Vagina (tissue), 2 donors: ENCODE measurements at places on chromosomes 16 and 17. TPM values are rescaled to one million over a fixed set of nuclear protein-coding genes. Genes with fewer than 3 reads are reported as not detected.

- no peak overlapping the region for H3K4me3 ChIP-seq
- H3K4me1 ChIP-seq, result peaks cover 88% of the 10 kb centered on the region
- no peaks in the 10 kb centered on the region for H3K36me3 ChIP-seq
- no peaks in the 10 kb centered on the region for H3K27me3 ChIP-seq
- peak overlapping the region; percentile 98 for H3K27ac ChIP-seq
- no peak for DNase-seq
Observed at GRCh38 chr17:40104594-40105486, 4.5 kb upstream of the NR1D1 start.

- H3K27ac ChIP-seq, result no peak overlapping the region
- H3K4me3 ChIP-seq, result no peak overlapping the region
- H3K27me3 ChIP-seq, result no peaks in the 10 kb centered on the region
- no peaks in the 10 kb centered on the region for H3K36me3 ChIP-seq
- peaks cover 21% of the 10 kb centered on the region for H3K4me1 ChIP-seq
Observed at GRCh38 chr17:67386965-67387551, 10.0 kb downstream of the PITPNC1 start.

GRCh38 chr17:39549747-39550573, 57.8 kb downstream of the NEUROD2 start:
- peaks cover 36% of the 10 kb centered on the region for H3K36me3 ChIP-seq
- H3K4me3 ChIP-seq, result no peak overlapping the region

- no peak for DNase-seq
- H3K36me3 ChIP-seq, result no peaks in the 10 kb centered on the region
- H3K27me3 ChIP-seq, result no peaks in the 10 kb centered on the region
- H3K4me1 ChIP-seq, result peaks cover 59% of the 10 kb centered on the region
Observed at GRCh38 chr17:45229681-45230409, 8.2 kb downstream of the FMNL1 start.

DNA sequence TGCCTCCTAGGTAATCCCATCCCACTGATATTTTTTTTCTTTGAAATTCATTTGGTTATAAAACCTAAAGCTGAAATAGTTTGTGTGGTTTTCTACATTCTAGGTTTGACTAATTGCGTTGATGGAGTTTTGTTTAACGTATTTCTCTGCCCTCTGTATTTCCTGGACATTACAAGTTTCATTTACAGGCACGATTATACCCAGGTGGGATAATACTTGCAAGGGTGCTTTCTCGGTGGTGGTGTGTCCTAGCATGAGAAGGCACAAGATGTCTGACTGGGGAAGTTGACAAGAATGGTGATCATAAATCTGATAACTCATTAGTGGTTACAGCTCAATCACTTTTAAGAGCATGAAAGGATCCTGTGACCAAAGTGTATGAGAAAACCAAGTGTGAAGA, 45.0 kb downstream of the DYNLRB2 start:
- no peaks in the 10 kb centered on the region for H3K4me1 ChIP-seq
- DNase-seq, result no peak
- H3K27ac ChIP-seq, result no peak overlapping the region
- H3K4me3 ChIP-seq, result no peak overlapping the region

DNA sequence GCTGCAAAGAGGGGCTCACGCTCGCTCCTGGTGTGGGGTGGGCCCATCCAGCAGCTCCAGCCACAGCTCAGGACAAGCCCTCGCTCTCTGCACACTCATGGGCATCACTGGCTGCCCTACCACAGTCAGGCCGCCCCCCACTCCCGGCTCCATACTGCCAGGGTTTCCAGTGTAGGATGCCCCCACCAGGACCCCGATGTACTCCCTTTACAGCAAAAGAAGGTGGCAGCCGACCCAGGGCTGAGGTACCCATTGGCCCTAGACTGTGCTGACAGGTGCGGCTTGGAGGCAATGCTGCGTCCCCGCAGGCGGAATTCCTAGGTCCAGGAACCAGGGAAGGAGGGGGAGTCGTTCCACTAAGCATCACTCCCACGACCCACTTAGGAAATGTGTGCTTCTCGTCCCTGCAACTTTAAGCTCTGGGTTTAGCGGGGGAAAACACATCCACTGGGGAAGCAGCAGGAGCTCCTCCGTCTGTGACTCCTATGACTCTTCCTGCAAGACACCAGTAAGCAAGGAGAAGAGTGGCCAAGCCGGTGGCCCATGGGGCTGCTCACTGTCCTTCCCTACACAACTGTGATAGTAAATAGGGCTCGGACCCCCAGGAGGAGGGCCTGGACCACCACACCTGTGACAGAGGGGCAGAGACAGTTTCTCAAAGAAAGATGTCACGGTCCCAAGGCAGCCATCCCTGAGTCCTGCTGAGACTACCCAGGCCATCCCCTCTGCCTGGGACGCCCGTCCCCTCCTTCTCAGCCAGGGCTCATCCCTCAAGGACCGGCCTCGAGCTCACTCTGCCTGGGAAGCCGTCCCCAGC, 13.1 kb downstream of the CORO7 start:
- no peak overlapping the region for H3K4me3 ChIP-seq
- H3K4me1 ChIP-seq, result peaks cover 6% of the 10 kb centered on the region
- DNase-seq, result no peak
- no peaks in the 10 kb centered on the region for H3K27me3 ChIP-seq
- no peak overlapping the region for H3K27ac ChIP-seq

- H3K27me3 ChIP-seq, result no peaks in the 10 kb centered on the region
Observed at GRCh38 chr17:19372439-19372838, 5.9 kb upstream of the MAPK7 start.

GRCh38 chr16:66908116-66908515, 10.6 kb downstream of the CDH16 start:
- H3K27ac ChIP-seq, result no peak overlapping the region
- H3K4me3 ChIP-seq, result no peak overlapping the region
- H3K27me3 ChIP-seq, result no peaks in the 10 kb centered on the region
- no peak for DNase-seq

- no peak for DNase-seq
- peak overlapping the region; percentile 96 for H3K4me3 ChIP-seq
- peak overlapping the region; percentile 99 for H3K27ac ChIP-seq
- H3K4me1 ChIP-seq, result peaks cover 39% of the 10 kb centered on the region
Observed at GRCh38 chr16:635573-636205, 416 bp downstream of the METTL26 start.

GRCh38 chr17:693791-694638, 20.6 kb downstream of the VPS53 start:
- no peak overlapping the region for H3K4me3 ChIP-seq
- H3K27ac ChIP-seq, result no peak overlapping the region
- DNase-seq, result no peak
- no peaks in the 10 kb centered on the region for H3K36me3 ChIP-seq
- no peaks in the 10 kb centered on the region for H3K27me3 ChIP-seq

- H3K36me3 ChIP-seq, result no peaks in the 10 kb centered on the region
- no peak overlapping the region for H3K27ac ChIP-seq
- no peaks in the 10 kb centered on the region for H3K27me3 ChIP-seq
Observed at GRCh38 chr16:14289692-14290340, 218.7 kb downstream of the MRTFB start.

DNA sequence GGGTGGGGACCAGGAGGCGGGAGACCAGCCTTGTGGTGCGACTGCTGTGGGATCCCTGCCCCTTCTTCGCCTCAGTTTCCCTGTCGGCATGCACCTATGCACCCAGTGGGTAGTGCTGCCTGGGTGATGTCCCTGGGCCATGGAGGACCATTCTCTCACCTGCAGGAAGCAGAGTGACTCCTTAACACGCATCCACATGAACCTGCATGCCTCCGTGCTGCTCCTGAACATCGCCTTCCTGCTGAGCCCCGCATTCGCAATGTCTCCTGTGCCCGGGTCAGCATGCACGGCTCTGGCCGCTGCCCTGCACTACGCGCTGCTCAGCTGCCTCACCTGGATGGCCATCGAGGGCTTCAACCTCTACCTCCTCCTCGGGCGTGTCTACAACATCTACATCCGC, 25.2 kb downstream of the ADGRG5 start:
- peak; percentile 77 for DNase-seq
- H3K27me3 ChIP-seq, result no peaks in the 10 kb centered on the region
- H3K4me3 ChIP-seq, result no peak overlapping the region
- H3K4me1 ChIP-seq, result no peaks in the 10 kb centered on the region
- H3K36me3 ChIP-seq, result no peaks in the 10 kb centered on the region
- no peak overlapping the region for H3K27ac ChIP-seq

DNA sequence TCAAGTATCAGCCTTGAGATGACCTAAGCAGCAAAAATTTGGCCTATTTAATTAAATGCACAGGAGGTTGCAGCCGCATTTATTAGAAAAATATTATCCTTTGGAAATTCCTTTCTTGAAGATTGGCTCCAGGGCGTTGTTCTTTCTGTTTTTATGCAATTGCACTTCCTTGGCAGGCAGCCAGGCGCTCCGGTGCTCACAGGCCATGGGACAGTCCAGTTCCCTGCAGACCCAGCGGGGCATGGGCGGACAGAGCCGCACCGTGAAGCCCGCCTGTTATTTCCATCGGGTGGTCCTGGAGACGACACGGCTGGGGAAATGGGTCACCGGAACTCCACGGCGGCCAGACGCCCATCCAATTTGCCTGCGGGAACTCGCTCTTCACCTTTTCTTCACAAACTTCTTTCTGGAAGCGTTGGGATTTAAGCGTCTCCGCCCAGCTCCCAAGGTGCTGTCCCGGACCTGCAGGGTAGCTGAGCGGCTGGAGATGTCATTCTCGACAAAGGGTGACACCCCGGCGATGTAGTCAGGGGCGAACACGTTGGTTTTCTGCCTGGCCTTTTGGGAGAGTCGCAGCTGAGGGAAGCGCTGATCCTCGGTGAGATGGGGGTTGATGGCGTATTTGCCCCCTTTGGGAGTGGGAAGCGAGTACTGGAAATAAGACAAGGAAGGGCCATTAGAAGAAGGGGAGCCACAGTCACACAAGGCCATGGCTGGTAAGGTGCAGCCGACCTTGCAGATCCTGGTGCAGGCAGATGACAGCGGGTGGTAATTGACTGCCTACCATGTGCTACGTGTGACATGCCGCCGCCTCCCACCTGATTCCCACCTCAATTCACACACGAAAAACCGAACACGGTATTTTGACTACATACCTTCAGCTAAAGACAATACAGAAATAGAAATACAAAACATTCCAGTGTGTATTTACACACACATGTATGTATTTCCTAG, 12.5 kb downstream of the NOB1 start:
- no peak overlapping the region for H3K27ac ChIP-seq
- DNase-seq, result no peak
- peaks cover 62% of the 10 kb centered on the region for H3K36me3 ChIP-seq
- no peak overlapping the region for H3K4me3 ChIP-seq
- H3K27me3 ChIP-seq, result no peaks in the 10 kb centered on the region

DNA sequence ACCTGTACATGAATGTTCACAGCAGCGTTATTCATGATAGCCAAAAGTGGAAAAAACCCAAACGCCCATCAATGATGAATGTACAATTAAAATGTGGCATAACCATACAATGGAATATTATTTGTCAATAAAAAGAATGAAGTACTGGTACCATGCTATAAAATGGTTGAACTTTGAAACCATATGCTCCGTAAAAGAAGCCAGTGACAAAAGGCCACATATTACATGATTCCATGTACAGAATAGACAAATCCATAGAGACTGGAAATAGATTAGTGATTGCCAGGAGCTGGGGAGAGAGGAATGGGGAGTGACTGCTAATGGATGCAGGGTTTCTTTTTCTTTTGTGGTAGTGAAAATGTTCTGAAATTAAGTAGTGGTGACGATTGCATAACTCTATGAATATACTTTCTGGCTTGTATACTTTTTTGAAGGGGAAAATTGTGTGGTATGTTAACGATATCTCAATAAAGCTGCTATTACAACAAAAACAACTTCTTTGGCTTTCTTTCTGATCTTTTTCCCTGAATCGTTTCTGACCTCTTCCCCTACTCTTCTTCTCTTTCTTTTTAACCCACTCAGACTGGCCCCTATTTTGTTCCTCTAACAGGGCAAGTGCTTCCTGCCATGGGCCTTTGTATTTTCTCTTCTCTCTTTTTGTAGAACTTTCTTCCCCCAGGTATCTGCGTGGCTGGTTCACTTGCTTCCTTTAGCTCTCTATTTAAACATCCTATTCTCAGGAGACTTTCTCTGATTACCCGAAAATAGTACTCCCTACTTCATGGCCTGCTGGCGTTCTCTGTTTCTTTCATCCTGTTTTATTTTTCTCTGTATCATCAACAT, 67.9 kb downstream of the FTO start:
- peaks cover 58% of the 10 kb centered on the region for H3K4me1 ChIP-seq
- H3K27ac ChIP-seq, result no peak overlapping the region
- no peak for DNase-seq
- no peak overlapping the region for H3K4me3 ChIP-seq
- H3K27me3 ChIP-seq, result no peaks in the 10 kb centered on the region

DNA sequence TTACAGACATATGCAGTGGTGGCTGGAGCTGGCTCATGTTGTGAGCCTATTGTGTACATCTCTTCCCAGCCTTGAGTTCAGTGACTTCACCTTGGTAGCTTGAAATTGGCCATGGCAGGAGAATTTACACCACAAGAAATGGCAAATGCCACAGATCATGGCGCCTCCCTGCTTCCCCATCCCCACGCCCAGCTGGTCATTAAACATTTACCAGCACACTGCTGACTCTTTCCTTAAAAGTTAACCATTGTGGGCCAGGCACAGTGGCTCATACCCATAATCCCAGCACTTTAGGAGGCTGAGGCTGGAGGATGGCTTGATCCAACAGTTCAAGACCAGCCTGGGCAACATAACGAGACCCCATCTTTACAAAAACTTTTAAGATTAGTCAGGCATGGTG, 22.6 kb upstream of the ITGB4 start:
- H3K27me3 ChIP-seq, result no peaks in the 10 kb centered on the region
- no peak for DNase-seq
- H3K4me1 ChIP-seq, result peaks cover 79% of the 10 kb centered on the region
- peak overlapping the region; percentile 69 for H3K27ac ChIP-seq
- H3K4me3 ChIP-seq, result no peak overlapping the region
- H3K36me3 ChIP-seq, result no peaks in the 10 kb centered on the region

DNA sequence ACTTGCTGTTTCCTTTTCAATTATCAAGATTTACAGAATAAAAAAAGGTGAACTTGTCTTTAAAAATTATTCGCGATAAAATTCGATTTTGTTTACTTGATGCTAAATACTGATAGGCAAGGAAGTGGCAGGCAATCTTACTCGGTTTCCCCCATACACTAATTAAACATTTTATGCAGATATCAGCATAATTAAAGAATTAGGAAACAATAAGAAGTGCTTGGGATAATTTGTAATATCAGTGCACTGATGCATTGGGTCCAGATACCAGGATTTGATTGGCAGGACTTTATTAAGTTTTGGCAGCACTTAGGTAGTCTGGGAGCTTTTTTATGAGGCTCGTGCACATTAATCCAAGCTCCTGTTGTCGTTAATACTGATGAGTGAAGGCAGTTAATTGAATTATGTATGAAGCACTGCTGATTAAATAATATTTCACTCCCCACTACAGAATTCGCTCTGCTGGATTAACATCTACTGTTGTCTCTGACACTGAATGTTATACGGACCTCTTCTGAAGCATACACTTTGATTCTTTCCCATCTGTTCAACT, 165.6 kb downstream of the CA10 start:
- no peak for DNase-seq
- no peaks in the 10 kb centered on the region for H3K4me1 ChIP-seq
- no peaks in the 10 kb centered on the region for H3K27me3 ChIP-seq
- no peak overlapping the region for H3K4me3 ChIP-seq
- no peaks in the 10 kb centered on the region for H3K36me3 ChIP-seq
- H3K27ac ChIP-seq, result no peak overlapping the region

Gene KCNG4
- total RNA-seq, result not detected

Gene FBXL16
- total RNA-seq, result 4.4 TPM

Gene HSD3B7
- total RNA-seq, result 14.5 TPM

Gene CCDC154
- total RNA-seq, result not detected

Gene STAT5A
- 38.3 TPM for total RNA-seq

Gene CDRT15L2
- not detected for total RNA-seq

Gene MFAP4
- 205 TPM for total RNA-seq

Gene ELMO3
- 21.6 TPM for total RNA-seq

Gene CFAP97D1
- total RNA-seq, result not detected

Gene PRAC1
- total RNA-seq, result 9.6 TPM
